Activated T-cell treated with anti-CD3 and anti-CD28 coated beads for 4 hours (primary cell): ENCODE measurements at places on chromosomes 7 and 10.

- DNase-seq: no peak
These were observed 117.4 kb downstream of the CABCOCO1 start for GRCh38 chr10:61779950-61780659.

GRCh38 chr10:127398971-127399365 lies 150.1 kb upstream of the NPS start:
- DNase-seq: no peak

DNA sequence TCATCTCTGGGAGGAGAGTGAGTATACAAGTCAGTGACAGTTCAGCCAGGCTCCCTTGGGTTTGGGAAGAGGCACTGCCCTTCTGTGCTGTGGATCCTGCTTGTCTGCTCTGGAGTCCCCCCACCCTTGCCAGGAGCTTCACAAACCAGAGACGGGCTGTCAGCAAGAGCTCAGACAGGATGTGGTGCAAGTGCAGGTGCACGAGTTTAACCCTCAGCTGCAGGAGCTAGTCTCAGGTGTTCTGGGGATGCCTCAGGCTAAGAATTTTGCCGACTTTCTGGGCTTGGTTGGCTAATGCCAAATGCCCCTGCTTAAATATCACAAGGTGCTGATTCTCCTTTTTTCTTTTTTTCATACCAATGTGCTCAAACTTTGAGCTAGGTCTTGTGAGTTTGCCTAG lies 22.3 kb downstream of the ZNF783 start:
- no peak for DNase-seq

DNA sequence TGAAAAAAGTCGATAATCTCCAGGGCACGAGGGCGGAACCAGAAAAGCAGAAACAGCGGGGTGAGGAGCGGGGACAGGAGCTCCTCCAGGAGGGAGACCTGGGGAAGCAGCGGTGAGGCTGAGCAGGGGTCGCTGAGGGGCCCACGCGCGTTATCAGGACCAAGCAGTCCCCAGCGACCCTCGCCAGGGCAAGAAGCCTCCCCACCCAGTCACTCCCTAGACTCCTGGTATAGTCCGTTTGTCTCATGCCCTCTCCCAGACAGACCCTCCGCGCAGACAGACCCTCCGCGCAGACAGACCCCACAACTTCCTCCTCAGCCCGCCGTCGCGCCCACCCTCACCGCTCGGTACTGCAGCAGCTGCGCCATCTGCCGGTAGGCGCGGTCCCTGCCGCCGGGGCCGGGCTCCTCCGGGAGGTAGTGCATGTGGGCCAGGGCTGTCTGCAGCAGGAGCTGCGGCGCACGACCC lies 6.3 kb downstream of the ATG9B start:
- DNase-seq: peak; percentile 80

DNA sequence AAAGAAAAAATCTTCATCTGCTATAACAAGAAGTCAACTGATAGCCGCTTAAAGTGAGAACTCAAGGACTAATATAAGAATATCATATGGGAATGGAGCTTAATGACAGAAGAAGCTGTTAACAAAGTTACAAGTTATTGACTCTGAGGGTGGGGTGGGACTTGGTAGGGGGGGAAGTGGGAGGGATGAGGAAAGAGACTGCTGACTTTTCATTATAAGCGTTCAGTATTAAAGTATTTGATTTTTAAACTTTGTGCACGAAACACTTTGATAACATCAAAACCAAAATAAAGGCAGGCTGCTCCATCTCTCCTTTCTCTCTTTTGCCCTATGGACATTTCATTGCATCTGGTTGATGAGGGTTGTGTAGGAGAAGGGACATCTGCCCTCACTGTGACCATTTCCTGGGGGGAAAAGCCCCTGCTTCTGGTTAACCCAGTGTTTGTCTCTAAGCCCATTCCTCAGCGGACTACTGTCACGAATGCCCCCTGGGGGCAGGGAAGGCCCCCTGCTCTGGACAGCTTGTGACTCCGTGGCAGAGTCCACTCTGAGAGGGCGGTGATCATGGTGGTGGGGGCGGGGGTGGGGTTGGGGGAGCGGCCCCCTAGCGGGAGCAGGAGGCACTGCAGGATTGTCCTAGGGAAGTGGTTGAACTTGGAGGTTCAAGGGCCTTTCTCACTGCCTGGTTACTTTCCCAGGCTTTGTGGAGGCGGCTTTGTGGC lies 17.4 kb downstream of the SLC13A4 start:
- DNase-seq: no peak

- no peak for DNase-seq
These were observed 105.3 kb downstream of the CYTH3 start for GRCh38 chr7:6167004-6167551.

DNA sequence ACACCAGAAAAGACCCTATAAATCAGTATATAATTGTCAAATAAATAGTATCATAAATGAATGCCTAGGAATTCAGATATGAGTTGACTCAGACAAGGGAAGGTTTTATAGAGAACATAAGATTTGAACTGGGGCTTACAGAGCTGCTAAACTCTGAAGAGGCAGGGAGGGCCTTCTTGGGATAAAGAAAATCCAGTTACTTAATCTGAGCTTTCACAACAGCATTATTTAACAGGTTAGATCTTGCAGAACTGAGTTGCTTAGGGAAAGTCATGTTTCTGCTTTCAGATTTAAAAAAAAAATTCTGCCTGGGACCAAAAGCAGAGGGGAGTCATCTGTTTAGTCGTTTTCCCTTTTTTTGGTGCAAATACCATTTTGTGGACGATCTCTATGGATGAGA lies 594.8 kb upstream of the FZD8 start:
- DNase-seq: no peak

DNA sequence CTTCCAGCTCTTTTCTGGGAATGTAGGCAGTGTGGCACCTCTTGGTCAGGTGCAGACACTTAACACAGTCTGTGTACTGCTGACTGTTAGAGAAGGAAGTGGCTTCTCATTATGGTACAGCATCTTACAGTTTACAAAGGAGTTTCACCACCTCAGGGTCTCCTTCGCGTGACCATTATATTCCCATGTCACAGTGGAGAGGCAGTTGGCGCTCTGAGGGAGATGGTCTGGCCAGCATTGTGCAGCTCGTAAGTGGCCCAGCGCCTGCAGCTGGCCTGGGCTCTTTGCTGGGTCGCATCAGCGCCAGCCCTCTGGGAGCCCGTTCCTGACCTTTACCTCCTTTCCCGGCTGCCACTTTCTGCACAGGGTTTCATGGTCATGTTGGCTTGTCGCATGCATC lies 15.4 kb downstream of the TSPAN15 start:
- DNase-seq: no peak

- no peak for DNase-seq
These were observed 288.9 kb downstream of the ADARB2 start for GRCh38 chr10:1448252-1448930.

DNA sequence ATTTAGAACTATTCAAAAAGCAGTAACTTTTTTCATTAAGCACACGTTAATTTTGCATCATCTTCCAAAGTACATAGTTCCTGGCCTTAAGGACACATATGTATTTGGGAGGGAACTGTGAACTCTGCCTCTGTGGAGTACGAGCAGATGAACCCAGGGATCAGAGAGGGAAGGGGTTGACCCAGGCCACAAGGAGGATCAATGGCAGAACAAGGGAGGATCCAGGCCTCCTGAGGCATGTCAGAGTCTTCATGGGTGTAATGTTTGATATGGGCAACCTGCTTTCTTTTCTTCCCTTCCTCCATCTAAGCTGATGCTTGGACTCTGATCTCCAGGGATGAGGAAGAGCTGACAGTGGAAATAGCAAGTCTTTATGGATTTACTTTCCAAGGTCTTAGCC lies 164.0 kb downstream of the SH2D4B start:
- DNase-seq: no peak

GRCh38 chr7:48962821-48963505 lies 38.6 kb downstream of the CDC14C start:
- no peak for DNase-seq

DNA sequence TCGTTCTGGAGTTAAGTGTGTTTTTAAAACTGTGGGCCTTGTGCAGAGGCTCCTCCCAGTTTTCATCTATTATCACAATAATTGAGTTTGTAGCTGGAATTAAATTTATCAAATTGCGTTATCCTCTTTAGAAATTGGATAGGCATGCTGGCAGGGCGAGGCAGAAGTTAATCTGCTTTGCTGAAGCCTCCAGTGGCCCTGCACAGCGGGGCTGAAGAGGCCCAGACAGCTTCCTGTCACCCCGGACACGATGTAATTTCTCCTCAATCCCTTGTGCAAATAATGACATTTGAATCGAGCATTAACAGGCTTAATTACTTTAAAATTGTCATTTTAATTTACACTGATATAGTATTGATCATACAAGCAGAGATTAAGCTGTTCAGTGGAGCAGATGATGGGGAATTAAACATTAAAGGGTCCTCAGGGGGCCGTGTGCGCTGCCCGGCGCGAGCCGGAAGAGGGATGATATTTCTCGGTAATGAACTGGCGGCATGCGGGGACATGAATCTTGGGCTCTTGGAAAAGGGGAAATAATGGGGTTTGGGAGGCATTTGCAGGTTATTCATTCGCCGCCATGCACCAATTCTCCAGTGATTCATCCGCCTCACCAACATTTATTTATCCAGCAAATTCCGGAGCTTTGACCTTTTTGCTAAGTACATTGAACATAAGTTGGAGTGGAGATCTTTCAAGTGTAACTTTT lies 118.5 kb downstream of the NKX6-2 start:
- DNase-seq: no peak

DNA sequence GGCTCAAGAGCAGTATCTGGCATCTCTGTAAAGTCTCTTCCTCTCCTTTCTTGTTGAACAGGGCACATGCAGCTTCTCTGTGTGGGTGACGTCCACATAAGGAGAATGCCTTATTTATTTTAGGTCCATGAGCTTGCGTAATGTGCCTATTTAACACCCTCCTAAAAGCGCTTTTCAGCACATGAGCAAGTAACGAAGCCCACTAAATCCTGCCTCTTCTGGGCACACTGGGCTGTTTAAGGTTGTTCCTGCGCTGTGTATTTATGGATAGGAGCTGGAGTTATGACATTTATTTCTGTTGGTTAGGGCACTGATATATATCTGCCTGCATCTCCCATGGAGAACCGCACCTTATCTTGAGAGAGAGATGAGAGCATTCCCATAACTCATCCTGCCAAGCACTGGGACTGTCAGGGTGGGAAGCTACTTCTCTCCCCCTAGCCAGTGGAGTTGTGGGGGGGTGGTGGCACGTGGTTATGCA lies 76.1 kb downstream of the LRRC4 start:
- DNase-seq: no peak
